ENCODE measurements at places on chromosomes 1 and 21. TPM values are rescaled to one million over a fixed set of nuclear protein-coding genes. Genes with fewer than 3 reads are reported as not detected.
A peak's percentile ranks its signal among the peaks of the same experiment; 100 is the strongest.

The STXBP3 gene
- polyA plus RNA-seq, result 74.1 TPM

The TMCC2 gene
- 0.27 TPM for polyA plus RNA-seq

The FCRL4 gene
- not detected for polyA plus RNA-seq

The SESN2 gene
- polyA plus RNA-seq, result 3.5 TPM

GRCh38 chr1:244920911-244921761 is 56.8 kb upstream of the HNRNPU start:
- no peaks in the 10 kb centered on the region for H3K27me3 ChIP-seq
- H3K27ac ChIP-seq, result no peak overlapping the region
- no peak overlapping the region for H3K4me3 ChIP-seq

GRCh38 chr1:54846716-54847284 is 40.2 kb downstream of the DHCR24 start:
- no peaks in the 10 kb centered on the region for H3K27me3 ChIP-seq
- no peak for DNase-seq
- H3K4me3 ChIP-seq, result no peak overlapping the region
- H3K36me3 ChIP-seq, result no peaks in the 10 kb centered on the region
- no peaks in the 10 kb centered on the region for H3K4me1 ChIP-seq

DNA sequence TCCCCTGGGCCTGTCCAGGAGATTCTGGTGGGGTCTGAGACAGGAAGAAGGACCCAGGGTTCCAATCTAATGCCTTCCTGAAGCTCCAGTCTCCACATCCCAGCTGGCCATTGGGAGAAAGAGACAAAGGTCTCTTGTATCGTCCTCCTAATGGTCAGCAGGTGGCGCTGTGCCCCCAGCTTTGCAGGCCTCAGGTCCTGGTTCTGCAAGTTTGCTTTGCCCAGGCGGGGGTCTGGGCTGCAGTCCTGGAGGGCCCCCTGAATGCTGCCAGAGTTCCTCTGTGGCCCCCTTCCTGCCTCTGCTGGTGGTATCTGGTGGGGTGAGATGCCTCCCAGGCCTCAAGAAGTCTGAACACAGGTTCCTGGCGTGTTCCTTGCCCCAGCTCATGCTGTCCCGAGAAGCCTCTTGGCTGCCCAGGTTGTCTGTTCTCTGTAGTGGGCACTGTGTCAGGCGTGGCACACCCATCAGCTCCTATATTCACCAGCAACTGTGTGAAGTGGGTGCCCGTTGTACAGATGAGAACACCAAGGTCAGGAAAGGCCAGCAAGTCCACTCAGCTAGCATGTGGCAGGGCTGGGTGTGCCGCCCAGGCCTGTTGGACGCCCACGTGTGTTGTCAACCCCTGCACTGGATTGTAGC is 33.8 kb upstream of the CSF3R start:
- H3K27me3 ChIP-seq, result no peaks in the 10 kb centered on the region
- H3K4me1 ChIP-seq, result no peaks in the 10 kb centered on the region
- H3K36me3 ChIP-seq, result no peaks in the 10 kb centered on the region
- peak; percentile 11 for DNase-seq
- no peak overlapping the region for H3K27ac ChIP-seq

DNA sequence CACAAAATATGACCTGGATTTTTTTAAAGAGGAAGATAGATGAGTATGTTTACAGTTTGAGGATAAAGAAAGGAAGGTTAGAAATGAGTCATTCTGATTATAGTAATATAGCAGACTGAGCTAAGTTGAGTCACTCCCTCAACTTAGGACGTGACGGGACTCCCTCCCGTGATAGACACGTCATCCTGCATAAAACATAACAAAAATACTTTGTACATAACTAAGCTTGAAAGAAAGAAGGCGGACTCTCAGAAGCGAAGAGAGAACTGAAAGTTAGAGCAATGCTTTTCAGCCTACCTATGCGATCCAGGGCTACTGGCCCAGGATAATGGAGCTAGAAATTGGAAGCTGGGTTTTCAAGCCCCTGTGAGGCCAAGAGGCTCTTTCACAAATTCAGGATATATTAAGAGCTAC is 53.0 kb upstream of the DESI2 start:
- H3K27me3 ChIP-seq, result no peaks in the 10 kb centered on the region
- peaks cover 3% of the 10 kb centered on the region for H3K4me1 ChIP-seq
- peak; percentile 49 for DNase-seq
- no peaks in the 10 kb centered on the region for H3K36me3 ChIP-seq

DNA sequence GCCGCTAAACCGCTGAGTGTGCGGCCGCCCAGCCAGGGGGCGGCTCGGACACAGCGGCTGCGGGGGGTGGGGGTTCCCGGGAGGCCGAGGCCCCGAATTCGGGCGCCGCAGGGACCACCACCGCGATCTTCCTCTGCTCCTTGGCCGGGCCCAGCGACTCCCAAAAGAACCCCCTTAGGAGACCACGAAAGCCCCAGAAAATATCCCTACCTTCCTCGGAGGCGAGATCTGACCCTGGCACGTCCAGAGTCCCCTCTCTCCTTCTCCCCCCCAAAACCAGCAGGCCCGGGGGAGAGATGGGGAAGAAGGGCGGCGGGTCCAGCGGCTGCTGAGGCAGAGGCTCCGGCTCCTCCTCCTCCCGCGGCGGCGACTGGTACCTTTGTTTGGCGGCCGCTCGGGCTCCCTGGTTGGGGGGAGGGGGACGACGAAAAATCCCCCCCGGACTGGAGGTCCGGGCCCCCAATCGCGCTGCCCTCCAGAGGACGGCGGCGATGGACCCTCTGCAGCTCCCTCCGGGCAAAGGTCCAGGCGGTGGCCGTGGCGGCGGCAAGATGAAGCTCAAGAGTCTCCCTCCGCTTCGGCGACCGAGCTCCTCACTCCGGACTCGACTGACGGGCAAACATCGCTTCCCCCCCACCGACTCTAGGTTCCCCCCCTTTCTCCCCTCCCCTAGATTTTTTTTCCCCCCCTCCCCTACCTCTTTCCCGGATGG is at the start of gene ARID4B:
Gene ARID4B, minus strand, starts transcription at position 621 of the 712 bp plus-strand sequence. CDS start 1,260 bp downstream, outside the sequence.
- peaks cover 74% of the 10 kb centered on the region for H3K4me1 ChIP-seq
- peak within 1 kb of the TSS; percentile 93 for H3K4me3 ChIP-seq
- no peak for DNase-seq
- no peaks in the 10 kb centered on the region for H3K36me3 ChIP-seq

- H3K4me1 ChIP-seq, result peaks cover 5% of the 10 kb centered on the region
- peaks cover 5% of the 10 kb centered on the region for H3K27me3 ChIP-seq
- DNase-seq, result no peak
Measured at GRCh38 chr21:42321845-42322244, 6.6 kb upstream of the TFF3 start.

GRCh38 chr1:160777486-160778089 is 18.4 kb upstream of the LY9 start:
- DNase-seq, result peak; percentile 73
- no peaks in the 10 kb centered on the region for H3K36me3 ChIP-seq
- no peak overlapping the region for H3K4me3 ChIP-seq
- H3K27ac ChIP-seq, result no peak overlapping the region
- H3K4me1 ChIP-seq, result peaks cover 22% of the 10 kb centered on the region
- no peaks in the 10 kb centered on the region for H3K27me3 ChIP-seq

DNA sequence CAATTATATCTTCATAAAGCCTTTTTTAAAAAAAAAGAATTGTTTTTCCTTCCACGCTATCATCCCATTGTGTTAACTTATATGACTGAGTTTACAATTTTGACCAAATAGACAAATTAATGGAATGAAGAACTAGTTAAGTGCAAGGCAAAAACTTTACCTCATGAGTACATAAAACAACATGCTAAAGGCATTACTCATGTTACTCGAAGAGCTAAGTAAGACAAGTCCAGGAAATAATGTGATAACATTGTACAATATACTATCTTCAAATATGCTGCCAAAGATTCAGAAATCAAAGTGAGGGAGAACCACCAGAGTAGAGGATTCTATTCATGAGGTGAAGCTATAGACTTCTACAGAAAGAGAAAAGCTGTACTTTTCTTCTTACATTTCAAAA is 24.2 kb upstream of the DYNLT5 start:
- DNase-seq, result no peak
- no peak overlapping the region for H3K4me3 ChIP-seq
- no peaks in the 10 kb centered on the region for H3K27me3 ChIP-seq
- H3K27ac ChIP-seq, result no peak overlapping the region
- H3K36me3 ChIP-seq, result no peaks in the 10 kb centered on the region

- H3K36me3 ChIP-seq, result no peaks in the 10 kb centered on the region
- no peak overlapping the region for H3K4me3 ChIP-seq
Measured at GRCh38 chr1:101316256-101316655, 79.4 kb downstream of the S1PR1 start.

GRCh38 chr1:225500624-225501192 is 72.9 kb upstream of the LBR start:
- no peaks in the 10 kb centered on the region for H3K36me3 ChIP-seq
- H3K27ac ChIP-seq, result no peak overlapping the region
- no peaks in the 10 kb centered on the region for H3K27me3 ChIP-seq
- no peak for DNase-seq
- no peak overlapping the region for H3K4me3 ChIP-seq
- H3K4me1 ChIP-seq, result no peaks in the 10 kb centered on the region
